ENCODE measurements at places on chromosomes 6 and 20.

GRCh38 chr6:100057941-100058340 is 63.9 kb upstream of the MCHR2 start:
- no peak for DNase-seq

DNA sequence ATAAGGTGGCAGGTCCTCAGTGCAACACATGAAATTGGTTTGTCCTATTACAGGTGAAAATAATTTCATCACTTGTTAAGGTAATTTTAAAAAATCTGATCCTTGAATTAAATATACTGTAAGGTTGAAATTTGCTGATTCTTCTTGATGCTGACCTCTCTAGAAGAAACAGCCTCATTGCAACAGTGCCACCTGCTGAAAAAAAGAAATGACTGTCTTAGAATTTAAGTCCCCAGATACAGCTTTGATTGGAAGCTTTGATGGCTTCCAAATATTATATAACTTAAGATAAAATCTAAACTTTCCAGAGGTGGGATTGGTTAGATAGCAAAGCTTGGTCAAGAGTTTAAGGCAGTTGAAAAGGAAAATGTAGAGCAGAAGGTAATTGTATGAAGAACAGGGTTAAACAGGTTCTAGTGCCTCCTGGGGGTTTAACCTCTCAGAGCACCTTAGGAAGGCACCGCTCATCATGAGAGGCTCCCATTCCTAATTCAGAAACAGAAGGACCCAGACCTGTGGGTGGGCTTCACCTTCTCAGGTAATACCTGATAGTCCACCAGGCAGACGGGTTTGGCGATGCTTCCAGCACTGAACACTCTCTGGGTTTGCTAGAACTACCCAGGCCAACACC is 401.0 kb downstream of the PAX1 start:
- no peak for DNase-seq

DNA sequence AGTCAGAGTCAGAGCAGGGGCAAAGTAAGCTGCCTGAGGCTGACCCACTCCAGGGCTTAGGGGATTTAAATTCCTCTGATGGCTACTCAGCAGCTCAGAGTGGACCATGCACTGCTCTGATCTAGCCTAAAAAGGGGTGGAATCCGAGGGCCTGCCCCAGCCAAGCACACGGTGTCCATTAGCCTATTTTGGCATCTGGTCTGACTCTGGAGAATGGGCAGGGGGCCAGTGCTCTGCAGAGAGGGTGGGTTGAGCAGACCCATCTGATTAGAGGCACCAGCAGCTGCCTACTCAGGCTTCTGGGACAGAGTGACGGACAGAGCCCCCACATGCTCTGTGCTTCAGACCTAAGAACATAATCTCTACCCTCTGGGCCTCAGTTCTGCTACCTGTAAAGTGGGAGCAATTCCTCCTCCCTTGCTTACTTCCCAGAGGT is 25.9 kb upstream of the TGM2 start:
- no peak for DNase-seq

DNA sequence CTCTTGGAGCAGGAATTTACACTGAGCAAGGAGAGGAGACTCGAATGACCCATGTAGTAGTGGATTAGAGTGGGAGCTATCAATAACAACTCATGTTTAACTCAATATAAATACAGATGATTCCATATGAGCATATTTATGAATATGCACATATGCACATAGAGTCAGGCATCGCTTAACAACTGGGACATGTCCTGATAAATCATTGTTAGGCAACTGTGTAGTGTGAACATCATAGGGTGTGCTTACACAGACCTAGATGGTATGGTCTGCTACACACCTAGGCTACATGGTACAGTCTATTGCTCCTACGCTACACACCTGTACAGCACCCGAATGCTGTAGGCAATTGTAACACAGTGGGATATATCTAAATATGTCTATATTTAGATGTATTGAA is 75.9 kb upstream of the RALGAPA2 start:
- DNase-seq = no peak

DNA sequence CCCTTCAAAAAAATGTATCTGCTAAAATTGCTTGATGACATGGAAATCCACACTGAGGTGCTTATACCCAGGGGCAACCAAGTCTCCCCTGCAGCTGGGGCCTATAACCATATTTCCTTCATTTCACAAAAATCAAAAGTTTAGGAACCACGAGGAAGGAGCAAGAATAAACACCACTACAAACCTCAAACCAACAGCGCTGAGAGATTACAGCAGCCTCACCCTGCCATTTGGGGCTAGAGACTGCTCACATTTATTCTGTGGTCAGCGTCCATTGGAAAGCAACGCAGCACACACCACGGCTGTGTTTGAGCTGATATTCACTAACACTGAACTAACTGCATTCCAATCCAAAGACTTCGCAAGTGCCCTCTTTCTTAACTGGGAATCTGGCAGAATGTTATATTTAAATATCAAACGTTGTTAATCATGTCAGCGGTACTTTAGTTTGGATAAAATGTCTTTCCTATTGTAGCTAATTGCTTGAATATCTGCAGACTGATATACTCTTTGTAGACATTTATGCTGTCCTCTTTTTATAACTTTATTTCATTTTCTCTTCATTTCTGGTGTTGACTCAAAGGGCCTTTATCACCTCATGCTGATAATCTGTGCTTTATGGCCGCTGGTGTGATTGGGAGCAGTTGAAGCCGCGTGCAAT is 94.6 kb downstream of the FOXA2 start:
- DNase-seq = no peak

Measured in posterior cingulate gyrus (tissue), 11 donors.